Activated T-helper 2 cell treated with anti-CD3 and anti-CD28 coated beads, Interferon-gamma antibody, Interleukin-2, Interleukin-4, amounts not matched to agents 10 μg/mL and 5 μg/mL and 100 μg/mL, durations not matched to agents 14 hours and 24 hours and 36 hours (primary cell): ENCODE measurements at places on chromosomes 1 and 21. TPM values are rescaled to one million over a fixed set of nuclear protein-coding genes. Genes with fewer than 3 reads are reported as not detected.
A peak's percentile ranks its signal among the peaks of the same experiment; 100 is the strongest.

DNA sequence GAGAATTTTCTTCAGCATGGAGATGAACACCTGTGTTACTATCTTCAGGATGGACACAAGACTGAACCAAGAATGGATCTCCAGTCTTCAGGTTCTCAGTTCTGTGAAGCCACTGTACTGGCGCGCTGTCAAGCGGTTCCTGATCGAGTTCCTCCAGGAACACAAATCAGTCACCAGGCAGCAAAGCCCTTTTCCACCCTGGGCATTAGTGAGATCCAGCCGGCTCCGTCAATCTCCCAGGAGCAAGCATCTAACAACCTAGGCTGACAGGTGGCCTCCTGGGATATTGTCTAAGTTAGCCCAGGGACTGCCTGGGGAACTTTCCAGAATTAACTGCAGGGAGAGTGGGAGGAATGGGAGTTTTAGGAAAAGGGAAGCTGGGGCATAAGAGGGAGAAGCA is 9.7 kb upstream of the IGFN1 start:
- H3K36me3 ChIP-seq: no peaks in the 10 kb centered on the region
- H3K27ac ChIP-seq: no peak overlapping the region
- H3K4me1 ChIP-seq: peaks cover 2% of the 10 kb centered on the region
- no peak for DNase-seq
- H3K27me3 ChIP-seq: peaks cover 22% of the 10 kb centered on the region
- no peak overlapping the region for H3K4me3 ChIP-seq

GRCh38 chr1:2174348-2175054 is 20.1 kb downstream of the FAAP20 start:
- H3K4me1 ChIP-seq: no peaks in the 10 kb centered on the region
- H3K27me3 ChIP-seq: no peaks in the 10 kb centered on the region
- DNase-seq: no peak
- peak overlapping the region; percentile 47 for H3K4me3 ChIP-seq
- no peaks in the 10 kb centered on the region for H3K36me3 ChIP-seq
- H3K27ac ChIP-seq: no peak overlapping the region

DNA sequence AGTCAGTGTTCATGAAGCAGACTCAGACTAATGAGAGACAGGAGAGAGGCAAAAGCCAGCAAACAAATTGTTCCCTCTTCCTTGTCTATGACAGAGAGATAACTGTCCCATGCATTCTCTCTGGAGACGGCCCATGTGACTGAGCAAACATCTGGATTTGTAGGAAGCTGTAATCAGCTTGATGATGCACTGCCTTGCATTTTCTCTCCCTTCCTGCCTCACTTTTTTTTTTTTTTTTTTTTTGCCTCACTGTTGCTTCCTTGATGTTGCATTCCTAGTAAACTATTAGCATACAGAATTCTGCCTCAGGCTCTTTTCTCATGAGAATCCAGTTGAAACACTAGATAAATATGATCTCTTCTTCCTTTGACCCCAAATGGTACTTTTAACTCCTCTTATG is 134.5 kb downstream of the HHIPL2 start:
- H3K4me3 ChIP-seq: no peak overlapping the region
- no peak for DNase-seq
- H3K27me3 ChIP-seq: no peaks in the 10 kb centered on the region
- H3K27ac ChIP-seq: no peak overlapping the region
- H3K4me1 ChIP-seq: peaks cover 5% of the 10 kb centered on the region

DNA sequence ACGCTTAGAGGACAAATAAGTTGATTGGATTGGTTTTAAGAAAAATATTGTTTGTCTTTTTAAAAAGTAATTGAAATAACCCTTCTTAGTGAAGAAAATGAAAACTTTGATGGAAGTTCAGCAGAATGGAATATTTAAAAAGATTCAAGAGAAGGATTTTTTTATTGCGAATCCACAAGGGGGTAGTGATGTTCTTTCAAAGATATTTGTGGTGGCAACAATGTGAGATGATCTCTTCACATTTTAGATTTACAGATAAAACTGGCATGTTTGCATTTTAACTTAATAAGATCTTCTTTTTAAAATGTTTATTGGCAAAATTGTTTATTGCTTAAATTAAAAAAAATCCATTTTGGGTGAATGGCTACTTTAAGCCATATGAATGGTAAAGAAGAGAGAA is 8.9 kb downstream of the CAMTA1 start:
- no peak overlapping the region for H3K4me3 ChIP-seq
- no peaks in the 10 kb centered on the region for H3K27me3 ChIP-seq
- peaks cover 11% of the 10 kb centered on the region for H3K4me1 ChIP-seq
- H3K36me3 ChIP-seq: peaks cover 7% of the 10 kb centered on the region
- DNase-seq: no peak

GRCh38 chr1:245771511-245772281 is 616.9 kb downstream of the KIF26B start:
- H3K4me3 ChIP-seq: no peak overlapping the region
- DNase-seq: no peak
- no peak overlapping the region for H3K27ac ChIP-seq
- no peaks in the 10 kb centered on the region for H3K36me3 ChIP-seq

GRCh38 chr1:153365696-153366095 is 8.0 kb downstream of the S100A9 start:
- no peaks in the 10 kb centered on the region for H3K4me1 ChIP-seq
- no peak overlapping the region for H3K4me3 ChIP-seq
- no peak overlapping the region for H3K27ac ChIP-seq
- no peaks in the 10 kb centered on the region for H3K27me3 ChIP-seq
- no peaks in the 10 kb centered on the region for H3K36me3 ChIP-seq
- no peak for DNase-seq

- H3K4me3 ChIP-seq: no peak overlapping the region
- no peaks in the 10 kb centered on the region for H3K36me3 ChIP-seq
- no peaks in the 10 kb centered on the region for H3K4me1 ChIP-seq
- no peak for DNase-seq
- peaks cover 11% of the 10 kb centered on the region for H3K27me3 ChIP-seq
These were observed 1.7 kb upstream of the OPTC start for GRCh38 chr1:203492082-203492747.

DNA sequence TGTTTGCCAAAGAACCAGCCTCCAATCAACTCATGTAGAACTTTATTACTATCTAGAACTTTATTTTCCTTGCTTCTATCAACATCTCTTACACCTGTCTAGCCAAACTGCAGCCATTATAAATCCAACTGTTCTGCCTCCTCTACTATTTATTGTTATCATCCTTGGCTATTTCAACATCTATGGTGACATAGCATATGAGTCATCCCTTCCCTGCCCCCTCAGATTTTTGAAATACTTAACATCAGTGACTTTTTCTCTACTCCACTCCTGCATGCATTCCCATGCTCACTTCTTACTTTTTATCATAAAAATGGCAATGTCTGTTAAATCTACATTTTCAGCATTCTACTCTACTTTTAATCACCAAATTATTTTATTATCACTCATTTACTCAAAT is 544.9 kb upstream of the NEGR1 start:
- no peak for DNase-seq
- no peak overlapping the region for H3K27ac ChIP-seq
- no peaks in the 10 kb centered on the region for H3K36me3 ChIP-seq
- no peaks in the 10 kb centered on the region for H3K4me1 ChIP-seq

- no peak for DNase-seq
- H3K27me3 ChIP-seq: no peaks in the 10 kb centered on the region
- H3K27ac ChIP-seq: no peak overlapping the region
- no peak overlapping the region for H3K4me3 ChIP-seq
These were observed 369.3 kb downstream of the PBX1 start for GRCh38 chr1:164928232-164928812.

DNA sequence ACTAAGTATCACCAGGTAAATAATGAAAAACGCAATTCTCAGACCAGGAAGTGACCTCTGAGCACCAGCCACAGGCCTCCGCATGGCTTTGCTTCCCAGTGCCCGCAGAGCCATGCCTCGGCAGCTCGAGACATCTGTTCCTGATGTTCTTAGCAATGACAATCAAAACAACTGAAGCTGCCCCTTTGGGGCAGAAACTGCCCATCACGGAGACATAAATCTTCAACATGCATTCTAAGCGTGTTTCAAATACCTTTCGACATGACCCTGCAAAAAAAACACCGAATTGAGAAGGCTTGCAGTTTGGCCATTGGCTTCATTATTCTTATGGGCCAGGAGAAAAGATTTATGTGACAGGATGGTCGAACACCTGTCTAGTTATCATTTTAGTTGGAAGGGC is 5.8 kb upstream of the RAP1GAP start:
- H3K4me1 ChIP-seq: peaks cover 8% of the 10 kb centered on the region
- H3K4me3 ChIP-seq: no peak overlapping the region
- no peak for DNase-seq
- no peak overlapping the region for H3K27ac ChIP-seq

- no peak overlapping the region for H3K4me3 ChIP-seq
- H3K4me1 ChIP-seq: no peaks in the 10 kb centered on the region
- no peak for DNase-seq
- H3K27ac ChIP-seq: no peak overlapping the region
These were observed 132.1 kb downstream of the IGSF21 start for GRCh38 chr1:18239671-18240070.

- no peak for DNase-seq
- H3K27me3 ChIP-seq: no peaks in the 10 kb centered on the region
- H3K27ac ChIP-seq: no peak overlapping the region
- H3K36me3 ChIP-seq: peaks cover 10% of the 10 kb centered on the region
- no peak overlapping the region for H3K4me3 ChIP-seq
These were observed 3.3 kb upstream of the ATP6V1G3 start for GRCh38 chr1:198543670-198544260.

- no peak for DNase-seq
- peaks cover 4% of the 10 kb centered on the region for H3K36me3 ChIP-seq
- H3K4me1 ChIP-seq: peaks cover 56% of the 10 kb centered on the region
- no peak overlapping the region for H3K27ac ChIP-seq
These were observed 3.1 kb downstream of the KIFAP3 start for GRCh38 chr1:170071378-170071777.

DNA sequence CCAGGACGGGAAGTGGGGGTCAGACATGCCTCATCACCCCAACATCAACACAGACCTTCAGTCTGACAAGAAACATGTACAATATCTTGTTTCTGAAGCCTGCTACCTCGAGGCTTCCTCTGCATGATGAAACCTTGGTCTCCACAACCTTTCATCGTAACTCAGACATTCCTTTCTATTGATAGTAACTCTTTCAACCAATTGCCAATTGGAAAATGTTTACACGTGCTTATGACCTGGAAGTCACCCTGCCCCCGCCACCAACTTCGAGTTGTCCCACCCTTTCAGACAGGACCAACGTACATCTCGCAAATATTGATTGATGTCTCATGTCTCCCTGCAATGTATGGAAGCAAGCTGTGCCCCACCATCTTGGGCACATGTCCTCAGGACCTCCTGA is 159.5 kb downstream of the ETS2 start:
- no peak for DNase-seq
- no peak overlapping the region for H3K4me3 ChIP-seq
- H3K27me3 ChIP-seq: no peaks in the 10 kb centered on the region
- H3K27ac ChIP-seq: no peak overlapping the region
- H3K36me3 ChIP-seq: peaks cover 20% of the 10 kb centered on the region
- peaks cover 19% of the 10 kb centered on the region for H3K4me1 ChIP-seq

- peaks cover 6% of the 10 kb centered on the region for H3K4me1 ChIP-seq
- H3K36me3 ChIP-seq: no peaks in the 10 kb centered on the region
- DNase-seq: no peak
These were observed 827 bp downstream of the PRKCZ start for GRCh38 chr1:2050793-2051682.

DNA sequence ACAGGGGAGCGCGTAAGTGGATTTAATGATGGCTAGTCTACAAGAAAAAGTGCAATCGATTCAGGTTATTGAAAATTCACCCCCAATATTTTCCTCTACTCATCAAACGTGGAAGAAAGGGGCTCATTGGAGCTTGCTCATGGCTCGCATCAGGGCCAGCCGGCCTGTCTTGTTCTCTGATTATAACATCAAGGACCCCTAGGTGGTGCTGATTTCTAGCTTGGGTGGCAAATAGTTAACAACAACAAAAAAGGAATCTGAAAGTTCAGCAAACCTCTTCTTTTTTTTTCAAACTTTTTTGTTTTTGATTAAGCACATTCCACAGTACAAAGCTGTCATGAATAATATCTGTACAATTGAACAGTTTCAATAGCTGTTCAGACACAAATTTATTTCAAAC is 35.8 kb upstream of the SOD1 start:
- no peak overlapping the region for H3K27ac ChIP-seq
- H3K4me1 ChIP-seq: peaks cover 11% of the 10 kb centered on the region
- peaks cover 4% of the 10 kb centered on the region for H3K27me3 ChIP-seq
- H3K36me3 ChIP-seq: no peaks in the 10 kb centered on the region
- H3K4me3 ChIP-seq: no peak overlapping the region

GRCh38 chr21:35373998-35374397 is 324.9 kb upstream of the RUNX1 start:
- H3K27me3 ChIP-seq: no peaks in the 10 kb centered on the region
- no peak for DNase-seq
- H3K27ac ChIP-seq: no peak overlapping the region
- no peak overlapping the region for H3K4me3 ChIP-seq

DNA sequence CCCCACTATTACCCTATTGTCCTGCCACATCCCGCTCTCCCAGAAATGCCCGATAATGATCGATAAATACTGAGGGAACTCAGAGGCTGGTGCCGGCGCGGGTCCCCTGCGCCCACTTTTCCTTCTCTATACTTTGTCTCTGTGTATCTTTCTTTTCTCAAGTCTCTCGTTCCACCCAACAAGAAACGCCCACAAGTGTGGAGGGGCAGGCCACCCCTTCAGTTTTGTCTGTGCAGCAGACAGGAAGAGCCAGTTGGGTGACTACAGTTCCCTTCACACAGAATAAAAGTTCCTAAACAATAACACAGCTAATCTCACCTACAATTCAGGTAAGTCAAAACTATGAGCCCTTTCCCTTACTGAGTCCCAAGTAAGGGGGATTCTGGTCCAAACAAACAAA is 423.7 kb downstream of the SMYD3 start:
- no peak overlapping the region for H3K4me3 ChIP-seq
- H3K4me1 ChIP-seq: peaks cover 6% of the 10 kb centered on the region
- no peak overlapping the region for H3K27ac ChIP-seq
- no peaks in the 10 kb centered on the region for H3K27me3 ChIP-seq
- H3K36me3 ChIP-seq: no peaks in the 10 kb centered on the region

DNA sequence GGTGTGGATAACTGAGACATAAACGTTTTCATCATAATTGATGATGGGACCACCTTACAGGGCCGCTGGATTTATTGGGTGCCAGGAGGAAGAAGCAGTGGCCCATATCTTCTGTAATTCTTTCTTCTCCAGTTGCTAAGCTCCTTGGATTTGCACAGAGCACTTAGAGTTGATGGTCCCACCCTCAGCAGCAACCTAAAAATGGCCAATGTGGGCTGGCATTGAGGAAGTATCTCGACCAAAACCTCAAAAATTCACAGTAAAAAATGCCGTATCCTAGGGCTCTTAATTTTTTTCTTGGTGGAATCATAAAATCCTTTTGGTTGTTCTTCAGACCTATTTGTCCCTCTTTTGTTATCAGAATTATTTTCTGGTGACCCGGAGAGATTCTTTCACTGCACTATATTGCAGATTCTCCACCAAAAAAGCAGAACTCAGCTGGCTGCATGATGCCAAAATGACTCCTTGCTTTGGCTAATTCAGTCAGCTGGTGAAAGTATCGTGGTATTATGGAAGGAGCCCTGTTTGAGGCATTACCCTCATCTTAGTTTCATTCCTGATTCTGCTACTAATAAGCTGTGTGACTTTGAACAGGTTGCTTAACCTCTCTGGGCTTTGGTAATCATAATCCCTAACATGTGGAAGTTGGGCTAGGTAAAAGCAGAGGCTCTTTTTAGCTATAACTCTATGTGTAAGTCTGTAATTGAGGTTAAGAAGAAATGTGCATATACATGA is 27.6 kb downstream of the KIRREL1 start:
- no peaks in the 10 kb centered on the region for H3K36me3 ChIP-seq
- H3K4me1 ChIP-seq: no peaks in the 10 kb centered on the region
- DNase-seq: no peak

IFI44L gene
- total RNA-seq: 7.5 and 8.3 TPM in 2 replicates

CFH gene
- 0.44 and 0.71 TPM in 2 replicates for total RNA-seq

PCBP3 gene
- total RNA-seq: 6.9 and 8.2 TPM in 2 replicates

PTCH2 gene
- 0.59 and 0.74 TPM in 2 replicates for total RNA-seq
